ENCODE measurements at places on chromosomes 2 and 18.

DNA sequence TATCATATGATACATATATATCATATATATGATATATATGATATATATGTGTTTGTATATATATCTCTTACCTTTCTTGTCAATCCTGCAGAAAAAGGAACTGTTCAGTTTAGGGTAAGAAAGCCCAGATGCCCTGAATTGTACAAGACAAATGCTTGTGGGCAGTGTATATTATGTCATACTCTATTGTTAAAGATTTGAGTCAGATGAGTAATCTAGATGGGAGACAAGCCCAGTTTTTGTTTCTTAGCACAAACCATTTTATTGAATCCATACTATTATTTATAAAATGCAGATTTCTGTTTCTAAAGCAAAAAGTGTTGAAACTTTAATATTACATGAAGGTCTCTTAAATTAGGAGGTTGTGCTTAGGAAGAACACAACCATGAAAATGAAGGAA, 90.6 kb downstream of the VRK2 start:
- no peak for DNase-seq

DNA sequence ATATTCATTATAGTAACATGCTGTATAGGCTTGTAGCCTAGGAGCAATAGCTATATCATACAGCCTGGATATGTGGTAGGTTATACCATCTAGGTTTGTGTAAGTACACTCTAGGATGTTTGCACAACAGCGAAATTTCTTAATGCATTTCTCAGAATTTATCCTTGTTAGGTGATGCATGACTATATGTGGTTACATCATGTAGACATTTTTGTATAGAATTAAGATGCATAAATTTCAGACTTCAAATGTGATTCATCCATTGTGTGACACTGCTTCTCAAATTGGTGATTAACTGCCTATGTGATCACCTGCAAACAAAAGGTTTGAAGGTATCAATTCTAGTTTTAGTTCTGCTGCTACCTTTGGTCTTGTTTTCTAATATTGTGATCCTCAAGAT, 1787.0 kb upstream of the PIK3C3 start:
- no peak for DNase-seq

- no peak for DNase-seq
These were observed 7.0 kb upstream of the TMX3 start for GRCh38 chr18:68721681-68722583.

- no peak for DNase-seq
These were observed 8.2 kb upstream of the ALPI start for GRCh38 chr2:232447638-232448303.

DNA sequence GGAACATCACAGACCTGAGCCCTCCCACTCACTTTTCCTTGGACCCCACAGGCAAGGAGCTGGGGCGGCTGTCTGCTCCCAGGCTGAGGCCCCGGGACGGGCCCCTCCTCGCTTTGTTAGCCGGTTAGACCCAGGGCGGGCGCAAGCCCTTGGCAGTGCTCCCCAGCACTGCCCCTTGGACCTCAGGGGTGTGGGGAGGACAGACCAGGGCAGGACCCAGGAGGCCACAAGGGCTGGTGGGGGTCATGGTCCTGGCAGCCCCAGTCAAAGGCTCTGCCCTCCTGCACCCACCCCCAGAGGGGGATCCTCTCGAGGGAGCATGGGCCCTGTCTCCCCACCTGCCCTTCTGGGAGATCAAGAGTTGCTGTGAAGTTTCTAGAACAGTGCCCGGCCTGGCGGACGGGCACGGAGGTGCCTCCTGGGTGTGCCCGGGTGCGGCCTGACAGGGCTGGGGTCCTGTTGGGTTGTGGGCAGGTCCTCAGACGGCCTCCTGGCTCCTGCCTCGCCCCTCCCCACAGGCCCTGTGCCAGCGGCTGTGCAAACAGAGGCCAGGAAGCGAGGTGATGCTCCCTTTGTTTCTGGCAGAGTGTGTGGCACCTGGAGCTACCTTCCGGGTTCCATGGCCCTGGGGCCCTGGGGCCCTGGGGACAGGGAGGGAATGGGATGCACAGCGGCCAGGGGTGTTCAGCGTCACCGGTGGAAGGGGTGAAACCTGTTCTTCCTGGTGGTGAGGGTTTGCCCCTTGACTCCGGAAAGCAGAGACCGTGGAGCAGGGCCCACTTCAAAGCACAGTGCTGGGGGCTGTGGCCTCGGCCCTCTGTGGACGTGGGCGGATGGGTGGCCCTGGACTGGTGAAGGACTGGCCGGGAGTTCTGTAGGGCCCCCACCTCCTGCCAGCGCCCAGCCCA, 2.9 kb upstream of the GAL3ST2 start:
- DNase-seq, result no peak

DNA sequence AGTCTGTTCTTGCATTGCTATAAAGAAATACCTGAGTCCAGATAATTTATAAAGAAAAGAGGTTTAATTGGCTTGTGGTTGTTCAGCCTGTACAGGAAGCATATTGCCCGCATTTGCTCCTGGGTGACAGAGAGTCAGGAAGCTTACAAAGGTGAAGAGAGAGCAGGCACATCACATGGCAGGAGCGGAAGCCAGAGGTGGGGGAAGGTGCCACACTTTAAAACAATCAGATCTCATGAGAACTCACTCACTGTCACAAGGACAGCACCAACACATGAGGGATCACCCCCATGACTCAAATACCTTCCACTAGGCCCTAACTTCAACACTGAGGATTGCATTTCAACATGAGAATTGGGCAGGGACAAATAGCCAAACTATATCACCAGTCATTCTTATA, 124.8 kb upstream of the COL5A2 start:
- DNase-seq, result no peak

- no peak for DNase-seq
These were observed 377.5 kb downstream of the OSR1 start for GRCh38 chr2:18980786-18981430.

GRCh38 chr2:206275312-206276055, 1.0 kb downstream of the ZDBF2 start:
- DNase-seq, result no peak

- DNase-seq, result peak; percentile 10
These were observed 18.6 kb upstream of the MRPL19 start for GRCh38 chr2:75627902-75628504.
